Endothelial cell of umbilical vein (primary cell): ENCODE measurements at places on chromosomes 5 and 9. TPM values are rescaled to one million over a fixed set of nuclear protein-coding genes. Genes with fewer than 3 reads are reported as not detected.

DNA sequence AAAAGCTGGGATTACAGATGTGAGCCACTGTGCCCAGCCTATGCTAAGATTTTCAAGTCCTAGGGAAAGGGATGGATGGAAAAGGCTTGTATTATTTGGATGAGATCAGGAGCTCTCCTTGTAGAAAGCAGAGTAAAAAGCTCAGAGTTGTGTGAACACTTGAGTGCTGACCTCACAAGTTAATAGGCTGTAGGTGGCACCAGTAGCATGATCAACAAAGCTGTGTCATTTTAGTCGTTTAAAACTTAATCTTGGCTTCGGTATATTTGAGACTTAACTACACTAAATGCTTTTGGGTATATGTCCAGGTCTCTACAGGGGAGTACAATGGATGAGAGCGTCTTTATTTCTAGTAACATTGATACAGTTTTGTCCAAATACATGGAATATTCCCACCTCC, 264.2 kb downstream of the TMEM38B start:
- no peak for DNase-seq

DNA sequence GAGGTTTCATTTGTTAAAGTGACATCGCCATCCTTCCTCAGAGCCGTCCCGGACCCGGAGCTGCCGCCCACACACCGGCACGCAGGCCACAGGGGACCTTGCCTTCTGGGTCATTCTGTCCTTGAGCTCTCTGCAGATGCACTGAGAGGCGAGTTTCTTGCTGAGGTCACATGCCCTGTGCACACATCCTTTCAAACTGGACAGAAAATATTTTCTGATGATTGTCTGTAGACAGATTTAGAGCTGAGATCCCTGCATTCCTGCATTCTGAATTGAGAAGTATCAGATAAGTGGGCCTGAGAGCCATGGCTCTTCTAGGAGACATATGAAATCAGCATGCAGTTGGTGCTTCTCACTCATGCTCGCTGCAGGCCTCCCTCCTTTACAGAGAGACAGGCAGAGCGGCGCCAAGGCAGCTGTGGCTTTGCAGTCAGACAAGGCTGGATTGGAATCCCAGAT, 25.4 kb downstream of the BOD1 start:
- no peak for DNase-seq

DNA sequence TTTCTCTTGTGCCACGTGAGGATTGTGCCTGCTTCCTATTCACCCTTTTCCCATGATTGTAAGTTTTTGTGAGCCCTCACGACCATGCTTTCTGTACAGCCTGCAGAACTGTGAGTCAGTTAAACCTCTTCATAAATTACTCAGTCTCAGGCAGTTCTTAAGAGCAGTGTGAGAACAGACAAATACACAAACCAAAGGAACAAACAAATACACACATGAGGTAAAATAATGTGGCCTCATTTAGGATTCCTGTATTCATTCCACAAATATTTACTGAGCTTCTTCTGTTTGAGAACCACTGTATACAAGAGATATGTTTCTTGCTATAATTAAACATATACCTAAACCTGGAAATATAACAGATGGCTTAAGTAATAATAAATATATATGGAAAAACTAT, 760.3 kb downstream of the CDH9 start:
- no peak for DNase-seq

- no peak for DNase-seq
Measured at GRCh38 chr9:73038089-73038509, 85.2 kb upstream of the ALDH1A1 start.

DNA sequence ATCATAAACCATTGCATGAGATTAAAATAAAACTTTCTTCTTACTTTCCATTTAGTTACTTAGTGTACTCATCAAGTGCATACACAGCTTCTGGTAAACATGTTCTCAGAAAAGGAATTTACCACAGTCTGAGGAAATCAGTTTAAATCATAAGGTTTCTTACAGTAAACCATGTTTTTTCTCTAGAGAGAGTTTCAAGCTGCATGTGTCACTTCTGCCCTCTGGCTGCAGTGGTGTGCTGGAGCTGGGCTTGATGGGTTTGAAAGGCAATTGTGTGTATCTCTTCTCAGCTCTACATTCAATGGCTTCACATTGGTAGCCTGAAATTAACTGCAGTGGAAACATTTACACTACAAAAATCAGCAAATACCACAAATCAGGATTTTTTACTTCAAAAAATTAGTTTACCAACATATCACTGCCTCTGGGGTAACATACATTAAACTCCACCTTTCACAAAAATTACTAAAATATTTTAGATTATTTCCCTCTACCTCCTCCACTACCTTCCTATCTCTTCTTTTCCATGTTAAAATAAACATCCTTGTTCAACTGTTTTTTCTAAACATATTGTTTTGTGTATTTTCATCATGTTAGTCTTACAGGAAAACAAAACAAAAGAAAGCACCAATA, 414.3 kb downstream of the ANXA1 start:
- DNase-seq, result no peak

GRCh38 chr5:135546912-135547311, 11.1 kb upstream of the NEUROG1 start:
- no peak for DNase-seq

DNA sequence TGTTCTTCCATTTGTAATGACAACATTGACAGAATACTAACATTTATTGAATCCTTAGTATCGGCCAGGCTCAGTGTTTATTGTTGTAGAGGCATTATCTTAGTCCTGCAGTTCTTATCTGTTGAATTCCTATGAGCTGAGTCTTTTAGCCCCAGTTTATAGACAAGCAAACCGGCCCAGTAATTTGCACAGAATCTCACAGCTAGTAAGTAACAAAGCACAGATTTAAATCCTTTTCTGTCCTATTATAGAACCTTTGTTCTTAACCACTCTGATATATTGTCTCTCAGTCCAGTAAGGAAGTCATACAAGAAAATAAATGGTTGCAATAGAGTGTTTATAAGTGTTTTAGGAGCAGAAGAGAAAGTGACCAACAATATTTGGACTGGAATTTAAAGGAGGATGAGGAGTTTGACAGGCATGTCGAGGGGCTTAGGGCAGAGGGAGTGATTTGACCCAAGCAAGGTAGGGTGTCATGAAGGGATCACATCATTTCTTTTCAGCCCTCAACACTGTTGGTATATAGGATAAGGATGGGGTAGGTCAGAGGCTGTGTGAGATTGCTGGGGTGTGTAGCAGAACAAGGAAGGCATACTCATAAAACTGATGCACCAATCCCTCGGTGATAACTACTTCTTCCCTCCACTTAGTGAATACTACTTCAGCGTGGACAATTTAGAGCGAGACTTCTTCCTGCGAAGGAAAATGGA, 39.5 kb downstream of the LARP1 start:
- no peak for DNase-seq

DNA sequence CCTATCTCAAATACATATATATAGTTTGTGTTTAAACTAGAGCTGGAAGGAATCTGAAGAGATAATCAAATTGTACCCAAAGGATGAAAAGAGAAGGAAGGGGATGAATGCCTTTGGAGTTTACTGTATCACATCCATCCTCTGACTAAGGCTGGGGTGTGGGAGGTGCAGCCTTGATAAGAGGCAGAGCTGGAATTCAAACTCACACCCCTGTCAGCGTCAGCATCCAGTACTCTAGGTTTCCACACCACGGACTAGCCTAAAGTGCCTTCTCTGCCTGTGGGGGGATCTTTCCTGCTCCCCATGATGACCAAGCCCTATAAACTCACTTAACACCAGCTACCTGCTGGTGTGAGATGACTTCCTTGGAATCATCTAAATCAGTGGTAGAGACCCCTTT, 48.1 kb downstream of the EPB41L4B start:
- DNase-seq, result no peak

DNA sequence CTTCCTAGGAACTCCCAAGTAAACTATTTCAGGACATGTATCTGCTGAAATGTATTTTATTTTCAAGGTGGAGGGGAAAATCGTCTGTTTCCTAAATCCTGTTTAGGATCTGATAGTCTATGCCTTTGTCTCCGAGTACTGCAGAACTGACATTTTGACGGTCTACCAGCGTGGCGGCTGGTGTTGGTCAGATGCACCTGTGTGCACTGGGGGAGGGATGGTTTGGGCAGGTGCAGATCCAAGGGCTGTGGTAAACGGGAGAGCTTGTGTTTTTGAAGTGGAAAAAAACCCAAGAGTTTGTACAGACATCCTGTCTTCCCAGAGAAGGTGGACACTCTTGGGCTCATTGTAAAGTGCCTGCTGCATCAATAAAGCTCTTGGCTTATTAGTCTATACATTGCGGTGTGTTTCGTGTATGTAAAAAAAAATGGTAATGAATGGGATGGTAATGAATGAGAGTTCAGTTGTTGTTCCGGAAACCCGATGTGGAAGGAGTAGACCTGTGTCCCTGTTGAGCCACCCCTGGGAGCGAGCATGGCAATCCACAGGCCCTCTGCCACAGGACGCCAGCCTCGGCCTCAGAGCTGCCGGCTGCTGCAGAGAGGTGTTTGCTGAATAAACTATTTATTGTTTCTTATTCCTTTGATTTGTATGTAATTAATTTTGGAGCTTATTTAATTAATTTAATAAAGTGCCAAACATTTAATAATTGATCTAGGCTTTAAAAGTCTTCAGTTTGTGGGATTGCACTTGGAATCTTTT, 15.3 kb downstream of the ARPC5L start:
- no peak for DNase-seq

Gene BARHL1
- not detected in 2 replicates for total RNA-seq

Gene NR4A3
- total RNA-seq, result 0.22 and 0.23 TPM in 2 replicates

Gene PDE6A
- not detected in 2 replicates for total RNA-seq

Gene RABGAP1
- total RNA-seq, result 43.1 and 53.6 TPM in 2 replicates
